ENCODE measurements at places on chromosomes 4 and X.

DNA sequence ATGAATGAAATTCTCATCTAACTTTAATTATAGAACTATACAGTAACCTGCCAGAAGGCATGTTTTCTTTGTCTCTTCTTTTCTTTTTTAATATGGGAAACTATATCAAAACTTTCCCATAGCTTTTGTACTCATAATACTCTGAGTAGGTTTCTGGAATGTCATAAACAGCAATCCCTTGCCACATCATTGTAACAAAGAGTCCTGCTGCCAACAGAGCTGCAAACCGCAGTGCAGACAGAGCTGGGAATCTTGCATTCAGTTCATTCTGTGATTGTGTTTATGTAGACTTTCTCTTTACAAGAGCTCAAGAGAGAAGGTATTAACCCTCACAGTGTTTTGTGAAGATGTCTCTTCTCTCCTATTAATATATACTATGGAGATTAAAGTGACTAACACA lies 304.4 kb upstream of the SLIT2 start:
- DNase-seq: peak; percentile 18

- DNase-seq: no peak
Measured at GRCh38 chr4:175891851-175892250, 79.8 kb upstream of the GPM6A start.

GRCh38 chr4:15891312-15891711 lies 47.2 kb downstream of the FGFBP1 start:
- DNase-seq: no peak

GRCh38 chr4:82428526-82428968 lies 1.7 kb downstream of the HNRNPDL start:
- DNase-seq: no peak

GRCh38 chrX:43317378-43317777 lies 338.7 kb upstream of the MAOA start:
- no peak for DNase-seq

GRCh38 chr4:139828966-139829664 lies 163.5 kb downstream of the MGST2 start:
- no peak for DNase-seq

DNA sequence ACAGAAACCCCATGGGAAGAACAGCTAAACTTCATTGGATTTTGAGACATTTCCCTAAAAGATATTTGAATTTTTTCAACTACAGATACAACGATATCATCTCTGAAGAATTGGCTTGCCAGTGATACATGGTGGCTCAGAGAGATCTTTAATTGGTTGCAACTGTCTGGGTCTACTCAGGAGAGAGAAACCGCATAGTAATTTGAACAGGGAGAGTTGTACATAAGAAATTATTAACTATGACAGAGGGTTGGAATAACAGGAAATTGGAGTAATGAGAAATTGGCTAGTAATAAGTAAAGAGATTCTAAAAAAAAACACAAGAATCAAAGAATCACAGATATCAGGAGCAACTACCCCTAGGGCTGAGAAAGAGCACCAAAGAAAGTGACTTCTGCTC lies 118.4 kb downstream of the KLHL13 start:
- no peak for DNase-seq

GRCh38 chrX:22987452-22987851 lies 12.3 kb upstream of the DDX53 start:
- DNase-seq: no peak

- no peak for DNase-seq
Measured at GRCh38 chrX:55816023-55816422, 98.5 kb downstream of the RRAGB start.

DNA sequence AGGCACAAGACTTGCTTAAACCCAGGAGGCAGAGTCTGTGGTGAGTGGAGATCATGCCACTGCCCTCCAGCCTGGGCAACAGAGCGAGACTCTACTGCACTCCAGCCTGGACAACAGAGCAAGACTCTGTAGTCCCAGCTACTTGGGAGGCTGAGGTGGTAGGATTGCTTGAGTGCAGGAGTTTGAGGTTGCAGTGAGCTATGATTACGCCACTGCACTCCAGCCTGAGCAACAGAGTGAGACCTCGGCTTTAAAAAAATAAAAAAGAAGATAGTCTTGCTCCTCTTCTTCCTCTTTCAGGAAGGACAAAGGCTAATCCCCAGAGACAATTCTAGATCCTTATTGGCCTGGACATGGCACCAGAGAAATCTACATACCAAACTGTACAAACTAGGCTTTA lies 5.7 kb upstream of the PPEF2 start:
- no peak for DNase-seq

GRCh38 chr4:8597319-8597718 lies 4.8 kb downstream of the CPZ start:
- DNase-seq: no peak

DNA sequence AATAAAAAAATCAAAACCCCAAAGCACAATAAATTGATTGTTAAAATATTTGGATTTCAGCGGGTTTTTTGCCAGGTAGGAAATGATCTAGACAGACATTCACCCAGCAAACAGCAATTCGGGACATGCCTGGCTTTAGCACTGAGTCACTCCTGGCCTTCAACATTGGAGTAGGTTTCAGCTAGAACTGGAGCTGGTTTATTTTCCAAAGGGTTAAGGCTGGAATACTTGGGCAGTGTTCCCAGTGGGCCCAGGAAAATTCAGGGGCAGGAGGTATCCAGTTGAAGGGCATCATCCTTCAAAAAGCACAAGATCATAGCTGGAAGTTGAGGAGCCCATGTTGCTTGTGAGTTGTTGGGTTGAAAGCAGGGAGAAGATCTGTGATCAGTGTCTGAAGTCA lies 41.0 kb downstream of the TXLNG start:
- no peak for DNase-seq

GRCh38 chrX:112888916-112889315 lies 48.3 kb upstream of the AMOT start:
- no peak for DNase-seq

DNA sequence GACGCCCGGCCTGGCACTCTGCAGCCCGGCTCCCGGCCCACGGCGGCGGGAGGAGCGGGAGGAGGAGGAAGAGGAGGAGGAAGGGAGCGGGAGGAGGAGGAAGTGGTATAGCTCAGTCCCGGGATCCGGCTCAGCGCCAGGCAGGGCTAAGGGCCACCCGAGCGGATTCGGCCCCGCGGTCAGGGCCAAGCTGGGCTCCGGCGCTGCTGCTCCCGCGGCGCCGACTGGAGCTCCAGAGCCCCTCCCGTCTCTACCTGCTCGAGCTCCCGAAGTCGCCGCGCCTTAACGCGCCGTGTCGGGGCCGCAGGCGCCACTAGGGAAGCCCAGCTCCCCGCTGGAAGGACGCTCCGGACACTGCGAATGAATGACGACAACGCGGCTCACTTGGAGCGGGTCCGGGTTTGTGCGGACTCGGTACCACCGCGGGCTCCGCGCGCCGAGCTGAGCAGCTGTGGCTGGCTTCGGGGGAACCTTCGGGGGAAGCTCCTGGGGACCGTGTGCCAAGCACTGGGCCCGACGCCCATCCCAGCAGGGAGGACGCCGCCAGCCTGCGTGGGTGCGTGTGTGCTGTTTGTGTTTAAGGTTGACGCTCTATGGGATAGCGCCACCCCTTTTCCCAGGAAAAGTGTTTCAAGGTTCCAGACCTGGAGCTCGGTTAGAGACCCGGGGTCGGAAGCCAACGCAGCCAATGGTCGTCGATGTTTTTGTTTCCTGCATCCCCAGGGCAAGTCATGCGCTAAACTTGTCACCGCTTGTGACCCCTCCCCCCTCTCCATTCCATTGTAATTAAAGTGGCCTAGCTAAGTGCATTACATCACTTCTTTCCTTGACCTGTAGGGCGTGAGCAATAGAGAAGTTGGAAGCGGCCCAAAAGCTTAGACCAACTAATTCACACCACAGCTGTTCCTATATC lies at the start of gene TBC1D9:
Gene TBC1D9, minus strand, starts transcription at position 67 of the 913 bp plus-strand sequence. CDS start 340 bp downstream, outside the sequence.
- DNase-seq: no peak

DNA sequence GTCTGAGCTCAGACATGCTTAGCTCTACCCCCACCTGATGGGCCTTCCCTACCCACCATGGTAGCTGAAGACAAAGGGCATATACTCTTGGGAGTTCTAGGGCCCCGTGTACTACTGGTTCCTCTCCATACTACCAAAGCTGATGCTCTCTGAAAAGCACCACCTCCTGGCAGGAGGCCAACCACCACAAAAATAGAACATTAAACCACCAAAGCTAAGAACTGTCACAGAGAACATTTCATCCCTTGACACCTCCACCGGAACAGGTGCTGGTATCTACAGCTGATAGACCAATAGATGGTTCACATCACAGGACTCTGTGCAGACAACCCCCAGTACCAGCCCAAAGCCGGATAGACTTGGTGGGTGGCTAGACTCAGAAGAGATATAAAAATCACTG lies 13.4 kb downstream of the EDA2R start:
- no peak for DNase-seq

DNA sequence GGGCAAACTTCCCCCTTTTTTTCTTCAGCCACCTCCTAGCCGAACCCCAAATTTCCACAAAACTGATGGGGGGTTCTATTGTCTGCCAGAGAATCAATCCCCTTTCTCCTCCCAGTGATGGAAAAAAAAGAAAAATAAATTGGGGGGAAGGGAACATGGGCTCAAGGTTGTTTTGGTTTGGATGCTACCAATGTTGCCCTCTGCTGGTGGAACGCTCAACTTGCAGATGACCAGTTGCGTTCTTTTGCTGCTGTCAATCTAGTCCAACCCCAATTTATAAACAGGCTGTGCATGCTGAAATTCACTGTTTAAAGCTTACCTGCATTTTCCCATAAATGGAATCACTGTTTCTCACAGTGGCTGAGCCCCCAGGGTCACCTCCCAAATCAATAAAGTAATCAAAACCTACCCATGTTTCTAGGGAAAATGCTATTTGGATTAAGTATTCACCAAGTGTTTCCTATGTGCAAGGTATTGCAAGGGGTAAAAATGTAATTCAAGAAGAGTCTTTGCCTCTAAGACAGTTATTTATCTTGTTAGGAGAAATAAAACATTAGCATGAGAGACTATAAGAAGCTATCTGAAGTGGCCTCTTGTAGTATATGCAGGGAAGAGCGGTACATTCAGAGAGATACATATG lies 116.7 kb upstream of the TMEM164 start:
- no peak for DNase-seq

GRCh38 chrX:30982467-30982866 lies 89.4 kb downstream of the FTHL17 start:
- no peak for DNase-seq

GRCh38 chr4:168560184-168561180 lies 63.6 kb downstream of the PALLD start:
- DNase-seq: peak; percentile 29

DNA sequence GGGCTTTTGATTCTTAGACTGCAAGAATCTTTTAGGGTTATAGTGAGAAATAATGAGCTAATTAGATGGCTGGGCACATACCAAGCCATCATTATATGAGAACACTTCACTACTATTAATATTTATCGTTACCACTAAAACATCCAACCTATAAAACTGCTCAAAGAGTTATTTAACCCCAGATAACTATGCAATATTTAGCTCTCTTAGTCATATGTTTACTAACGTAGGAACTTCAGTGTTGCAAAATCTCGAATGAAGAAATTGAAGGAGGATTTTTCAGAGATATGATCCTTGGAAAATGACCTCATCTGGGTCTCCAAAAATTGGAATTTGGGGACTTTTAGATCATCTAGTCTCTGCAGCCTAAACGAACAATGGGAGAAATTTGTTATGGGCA lies 265.0 kb upstream of the RPS6KA3 start:
- DNase-seq: no peak

DNA sequence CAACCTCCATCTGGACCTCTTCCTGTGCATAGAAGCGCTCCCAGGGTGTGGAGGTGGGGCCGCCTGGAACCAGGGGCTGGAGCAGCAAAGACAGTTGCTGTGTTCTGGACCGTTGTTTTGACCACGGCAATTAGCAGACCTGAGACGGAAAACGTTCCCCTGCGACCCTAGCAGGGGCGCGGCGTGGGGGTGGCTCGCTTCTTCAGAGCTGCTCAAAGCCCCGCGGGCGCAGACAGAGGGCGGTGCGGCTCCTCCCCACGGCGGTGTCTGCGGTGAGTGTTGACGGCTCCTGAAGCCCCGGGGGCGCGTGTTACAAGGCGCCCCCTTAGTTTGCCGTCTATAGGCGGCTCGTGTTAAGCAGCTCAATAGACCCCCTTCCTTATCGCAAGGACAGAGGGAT lies 79.2 kb downstream of the TRIML1 start:
- DNase-seq: no peak

DNA sequence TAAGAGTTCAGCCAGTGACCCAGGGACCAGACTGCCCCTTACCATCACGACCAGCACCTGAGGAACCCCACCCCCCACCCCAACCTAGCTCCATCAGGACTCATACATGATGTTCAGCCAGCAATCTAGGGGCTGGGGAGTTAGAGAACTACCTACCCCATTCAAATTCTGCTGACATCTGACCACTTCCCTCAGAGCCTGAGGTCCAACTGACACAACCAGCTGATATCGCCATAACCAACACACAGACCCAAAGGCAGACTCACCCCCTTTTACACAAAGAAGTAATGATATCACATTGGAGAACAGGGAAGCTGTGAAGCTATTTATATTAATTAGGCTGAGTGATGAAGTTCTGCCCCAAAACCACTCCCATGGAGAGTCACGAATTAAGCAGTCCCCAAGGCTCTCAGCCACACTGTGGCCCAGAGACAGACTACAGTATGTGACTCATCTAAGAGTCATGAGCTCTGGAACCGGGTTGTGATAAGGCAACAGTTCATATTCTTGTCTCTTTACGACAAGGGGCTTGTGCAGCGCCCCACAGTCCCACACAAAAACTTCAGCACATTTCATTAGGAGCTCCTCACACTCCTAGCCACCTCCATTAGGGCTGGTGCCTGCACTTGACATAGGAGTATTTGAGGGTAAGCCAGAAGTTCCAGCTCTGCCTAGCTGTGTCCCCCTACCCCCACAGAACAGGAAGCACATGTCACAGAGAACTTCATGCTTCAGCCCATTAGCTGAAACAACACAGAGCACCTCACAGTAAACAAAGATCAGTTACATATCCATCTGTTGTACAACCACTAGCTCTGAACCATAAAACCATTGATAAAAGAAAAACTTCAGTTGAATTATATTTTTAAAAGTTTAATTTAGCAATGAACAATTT lies 184.7 kb upstream of the ZCCHC13 start:
- DNase-seq: no peak

- no peak for DNase-seq
Measured at GRCh38 chr4:67910585-67910905, 26.7 kb upstream of the TMPRSS11D start.

- DNase-seq: no peak
Measured at GRCh38 chr4:14787894-14788293, 214.4 kb upstream of the CPEB2 start.

- DNase-seq: no peak
Measured at GRCh38 chr4:6633091-6633906, 7.2 kb upstream of the MRFAP1 start.

DNA sequence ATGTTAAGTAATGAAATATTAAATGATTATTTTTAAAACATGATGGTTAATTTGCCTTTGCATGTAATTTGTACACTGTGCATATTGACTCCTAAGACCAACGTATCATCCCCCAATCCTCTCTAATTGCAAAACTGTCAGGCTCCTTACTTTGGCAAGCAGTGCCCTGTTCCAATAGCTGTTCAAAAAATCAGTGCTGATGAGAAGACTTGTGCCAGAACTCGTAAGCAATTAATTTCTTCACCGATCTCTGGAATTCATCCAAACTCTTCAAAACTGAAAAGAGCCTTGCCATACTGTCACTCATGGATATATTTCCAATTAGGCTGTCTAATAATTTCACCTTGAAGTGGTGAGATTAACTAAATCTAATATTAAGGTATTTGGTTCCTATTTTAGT lies 493.9 kb upstream of the NDST4 start:
- DNase-seq: no peak

GRCh38 chr4:3373468-3373867 lies 68.3 kb upstream of the HGFAC start:
- no peak for DNase-seq
